Tongue (tissue), 3 donors: ENCODE measurements at places on chromosomes 7 and 10. TPM values are rescaled to one million over a fixed set of nuclear protein-coding genes. Genes with fewer than 3 reads are reported as not detected.

- peak; percentile 58 for DNase-seq
Measured at GRCh38 chr10:87505366-87506111, 846 bp downstream of the MINPP1 start.

- no peak for DNase-seq
Measured at GRCh38 chr10:92208157-92208720, 82.6 kb downstream of the CPEB3 start.

- DNase-seq = peak; percentile 90
Measured at GRCh38 chr10:122044045-122044661, 55.2 kb downstream of the TACC2 start.

GRCh38 chr10:4650582-4650981 is 175.4 kb upstream of the AKR1E2 start:
- DNase-seq = peak; percentile 28

- peak; percentile 79 for DNase-seq
Measured at GRCh38 chr7:77657427-77658224, 38.6 kb upstream of the RSBN1L start.

GRCh38 chr7:127177156-127177555 is 75.6 kb downstream of the GRM8 start:
- DNase-seq = no peak

DNA sequence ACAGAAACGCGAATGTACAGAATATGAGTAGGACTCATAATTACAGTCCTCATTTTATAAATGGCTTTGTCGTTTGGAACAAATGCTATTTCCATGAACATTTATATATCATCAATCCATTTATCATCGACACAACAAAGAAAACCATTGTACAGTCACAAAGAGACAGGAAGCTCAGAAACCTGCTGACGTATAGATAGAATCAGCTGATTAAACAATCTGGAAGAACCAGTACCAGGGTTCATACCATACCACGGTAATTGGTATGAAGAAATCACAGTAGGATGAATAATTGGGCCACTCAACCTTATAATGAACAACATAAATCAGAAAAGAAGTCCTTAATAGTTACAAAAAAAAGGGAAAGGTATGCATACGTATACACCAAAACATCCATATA is 295.0 kb downstream of the PARD3 start:
- no peak for DNase-seq

GRCh38 chr10:115981081-115981480 is 291.9 kb downstream of the GFRA1 start:
- DNase-seq = no peak

DNA sequence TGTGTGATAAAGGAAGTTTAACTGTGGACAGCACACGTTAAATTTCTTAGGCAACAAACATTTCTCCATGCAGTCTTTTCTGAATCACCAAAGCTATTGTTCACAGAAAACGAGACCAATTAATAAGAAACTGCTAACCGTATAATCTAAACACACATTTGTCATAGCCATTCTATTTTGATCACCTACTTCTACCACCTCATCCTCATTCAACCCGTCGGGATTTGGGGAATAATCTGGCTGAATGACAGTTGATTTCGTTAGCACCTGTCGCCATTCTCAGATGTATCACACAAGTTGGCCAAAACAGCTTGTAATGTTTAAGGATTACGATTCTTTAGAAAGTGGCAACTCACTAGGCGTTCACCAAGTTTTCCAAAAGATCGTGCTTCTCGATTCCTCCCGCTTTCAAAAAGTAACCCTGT is 1.2 kb downstream of the EZH2 start:
- DNase-seq = no peak

DNA sequence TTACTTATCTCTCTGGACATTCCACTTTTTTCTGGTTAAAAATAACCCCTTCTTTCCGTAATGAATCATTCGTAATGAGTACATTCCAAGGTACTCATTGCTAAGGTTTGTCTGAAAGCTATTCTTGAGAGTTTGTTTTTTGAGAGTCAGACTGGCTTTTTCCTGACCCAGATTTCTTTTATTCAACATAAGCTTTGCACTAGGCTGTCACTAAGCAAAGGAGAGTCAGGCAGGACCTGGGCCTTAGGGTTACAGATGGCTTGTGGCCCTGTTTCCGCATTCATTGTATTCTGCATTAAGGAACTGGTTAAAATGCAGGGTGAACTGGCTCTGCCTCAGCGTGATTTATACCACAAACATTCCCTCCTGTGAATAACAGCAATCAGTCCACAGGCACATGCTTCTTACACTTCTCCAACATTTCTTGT is 84.1 kb downstream of the POM121L12 start:
- no peak for DNase-seq

GRCh38 chr7:34385384-34385783 is 272.6 kb upstream of the NPSR1 start:
- DNase-seq = no peak

- no peak for DNase-seq
Measured at GRCh38 chr7:115911465-115911864, 119.1 kb downstream of the TFEC start.

DNA sequence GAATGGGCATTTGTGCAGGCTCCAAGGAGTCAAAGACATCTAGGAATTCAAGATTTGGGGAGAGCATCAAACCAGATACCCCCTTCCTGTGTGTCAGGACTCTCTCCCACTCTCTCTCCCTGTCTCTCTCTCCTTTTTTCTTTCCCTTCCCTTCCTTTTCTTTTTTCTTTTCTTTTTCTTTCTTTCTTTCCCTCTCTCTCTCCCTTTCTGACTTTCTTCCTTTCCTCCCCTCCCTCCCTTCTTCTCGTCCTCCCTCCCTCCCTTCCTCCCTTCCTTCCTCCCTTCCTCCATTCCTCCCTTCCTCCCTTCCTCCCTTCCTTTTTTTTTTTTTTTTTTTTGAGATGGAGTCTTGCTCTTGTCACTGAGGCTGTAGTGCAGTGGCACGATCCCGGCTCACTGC is 24.1 kb upstream of the MINDY3 start:
- DNase-seq = no peak

DNA sequence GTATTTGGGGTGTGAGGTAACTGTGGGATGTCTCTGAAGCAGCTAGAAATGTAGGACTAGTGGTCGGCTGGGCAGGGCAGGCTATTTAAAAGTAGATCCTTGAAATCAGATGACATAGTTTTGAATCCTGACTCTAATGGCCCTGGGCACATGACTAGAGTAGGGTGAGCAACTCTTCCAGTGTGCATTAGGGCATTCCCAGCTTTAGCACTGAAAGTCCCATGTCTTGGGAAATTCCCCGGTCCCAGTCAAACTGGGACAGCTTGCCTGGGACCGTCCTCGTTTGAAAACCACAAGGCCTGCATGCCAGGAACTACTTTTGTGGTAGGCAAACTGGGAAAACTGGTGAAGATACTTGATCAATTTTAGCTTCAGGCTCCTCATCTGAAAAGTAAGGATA is 255.3 kb downstream of the PTEN start:
- no peak for DNase-seq

GRCh38 chr10:97078261-97078937 is 107.4 kb downstream of the SLIT1 start:
- DNase-seq = no peak

GRCh38 chr10:28664369-28664740 is 13.0 kb upstream of the BAMBI start:
- DNase-seq = no peak

- peak; percentile 67 for DNase-seq
Measured at GRCh38 chr10:72736176-72736827, 44.4 kb downstream of the MCU start.

DNA sequence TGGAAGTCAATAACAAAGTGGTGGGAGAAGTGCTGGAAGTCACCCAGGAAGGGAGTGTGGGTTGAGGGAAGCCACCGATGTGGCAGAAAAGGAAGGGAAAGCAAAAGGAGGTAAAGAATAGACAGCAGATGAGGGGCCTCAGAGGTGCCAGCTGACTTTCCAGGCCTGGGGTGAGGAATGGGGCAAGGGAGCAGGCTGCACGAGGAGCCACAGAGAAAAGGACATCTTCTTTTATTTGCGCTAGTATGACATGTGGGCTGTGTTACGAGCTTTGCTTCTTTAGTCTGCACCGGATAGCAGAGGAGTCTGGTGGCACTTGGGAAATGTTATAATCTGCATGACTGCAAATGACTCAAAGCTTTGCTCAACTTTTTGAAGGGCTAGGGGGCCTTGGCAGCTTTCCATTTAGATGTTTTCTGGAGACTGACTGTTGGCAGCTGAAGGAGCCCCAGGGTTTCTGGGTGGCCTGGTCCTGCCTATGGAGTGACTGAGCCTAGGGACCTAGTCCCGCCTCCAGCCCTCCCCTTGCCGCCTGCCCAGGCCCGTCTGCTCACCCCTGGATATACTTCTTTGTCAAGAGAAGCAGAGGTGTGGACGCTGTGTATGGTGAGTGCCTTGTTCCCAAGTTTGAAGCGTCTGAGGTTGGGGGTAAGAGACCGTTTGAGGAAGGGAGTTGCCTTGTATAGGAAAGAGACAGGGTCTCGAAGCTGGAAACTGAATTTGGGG is 5.1 kb downstream of the PRXL2A start:
- peak; percentile 93 for DNase-seq

GRCh38 chr10:104766341-104766740 is 125.3 kb downstream of the SORCS3 start:
- no peak for DNase-seq

DNA sequence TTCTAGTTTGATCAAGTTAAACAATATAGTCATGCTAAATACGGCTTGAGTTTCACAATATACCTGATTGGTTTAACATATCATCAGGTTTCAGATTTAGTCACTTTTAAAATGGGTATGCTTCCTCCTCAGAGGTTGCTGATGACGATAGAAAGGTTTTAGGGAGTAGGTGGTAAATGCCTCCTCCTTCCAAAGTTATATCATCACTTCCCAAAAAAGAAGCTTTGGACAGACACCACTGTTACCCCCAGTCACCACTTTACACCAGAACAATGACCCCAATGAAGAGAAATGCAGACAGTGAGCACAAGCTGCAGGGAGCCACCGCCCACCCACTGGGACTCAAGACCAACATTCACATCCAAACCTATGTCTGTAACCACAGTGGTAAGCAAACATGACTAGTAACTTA is 244.6 kb downstream of the SORCS1 start:
- DNase-seq = no peak

DNA sequence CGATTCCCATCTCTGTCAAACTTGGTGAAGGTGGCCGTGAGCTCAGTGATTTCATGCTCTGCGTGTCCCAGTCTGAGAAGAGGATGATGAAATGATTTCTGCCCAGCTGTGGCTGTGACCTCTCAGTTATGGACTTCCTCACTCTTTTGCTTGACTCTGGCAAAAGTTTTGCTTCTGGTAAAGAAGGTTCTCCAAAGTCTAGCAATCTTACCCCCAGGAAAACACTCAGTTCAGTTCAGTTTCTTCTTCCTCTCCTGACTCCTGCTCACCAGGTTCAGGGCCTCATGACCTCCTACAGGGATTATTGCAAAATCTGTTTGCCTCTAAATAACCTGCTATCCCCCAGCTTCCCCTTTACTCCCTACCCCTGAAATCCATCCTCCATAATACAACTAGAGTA is 4.9 kb upstream of the BLOC1S2 start:
- no peak for DNase-seq

DNA sequence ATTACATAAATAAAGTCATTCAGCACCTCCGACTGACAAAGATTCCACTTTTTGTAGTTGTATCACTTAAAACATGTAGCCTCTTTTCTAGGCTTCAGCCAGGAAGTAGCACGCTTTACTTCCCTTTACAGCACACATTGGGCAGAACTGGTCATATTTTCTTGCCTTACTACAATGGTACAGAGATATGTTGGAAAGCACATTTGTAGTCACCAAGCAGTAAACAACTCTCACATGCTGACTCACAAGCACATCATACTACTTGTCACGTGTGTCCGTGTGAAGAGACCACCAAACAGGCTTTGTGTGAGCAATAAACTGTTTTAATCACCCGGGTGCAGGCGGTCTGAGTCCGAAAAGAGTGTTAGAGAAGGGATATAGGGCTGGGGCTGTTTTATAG is 1071.8 kb downstream of the DNAJB9 start:
- DNase-seq = no peak

DNA sequence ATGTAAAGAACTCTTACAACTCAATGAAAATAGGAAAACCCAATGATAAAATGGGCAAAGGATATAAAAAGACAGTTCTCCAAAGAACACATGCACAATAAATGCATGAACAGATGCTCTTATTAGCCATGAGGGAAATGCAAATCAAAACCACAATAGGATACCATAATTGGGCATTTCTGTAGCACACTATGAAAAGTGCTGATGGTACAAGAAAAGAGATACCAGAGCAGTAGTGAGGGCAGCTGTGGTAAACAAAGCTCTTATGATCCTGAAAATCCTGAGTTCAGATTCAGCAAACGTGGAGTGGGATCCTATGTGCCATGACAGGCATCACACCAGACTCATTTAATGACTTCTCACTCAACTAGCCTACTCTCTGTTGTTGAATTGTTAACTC is 96.7 kb upstream of the SLC25A13 start:
- DNase-seq = no peak

- no peak for DNase-seq
Measured at GRCh38 chr7:158329014-158329610, 258.5 kb downstream of the PTPRN2 start.

GRCh38 chr7:14905764-14906163 is 3.2 kb upstream of the DGKB start:
- DNase-seq = no peak

DNA sequence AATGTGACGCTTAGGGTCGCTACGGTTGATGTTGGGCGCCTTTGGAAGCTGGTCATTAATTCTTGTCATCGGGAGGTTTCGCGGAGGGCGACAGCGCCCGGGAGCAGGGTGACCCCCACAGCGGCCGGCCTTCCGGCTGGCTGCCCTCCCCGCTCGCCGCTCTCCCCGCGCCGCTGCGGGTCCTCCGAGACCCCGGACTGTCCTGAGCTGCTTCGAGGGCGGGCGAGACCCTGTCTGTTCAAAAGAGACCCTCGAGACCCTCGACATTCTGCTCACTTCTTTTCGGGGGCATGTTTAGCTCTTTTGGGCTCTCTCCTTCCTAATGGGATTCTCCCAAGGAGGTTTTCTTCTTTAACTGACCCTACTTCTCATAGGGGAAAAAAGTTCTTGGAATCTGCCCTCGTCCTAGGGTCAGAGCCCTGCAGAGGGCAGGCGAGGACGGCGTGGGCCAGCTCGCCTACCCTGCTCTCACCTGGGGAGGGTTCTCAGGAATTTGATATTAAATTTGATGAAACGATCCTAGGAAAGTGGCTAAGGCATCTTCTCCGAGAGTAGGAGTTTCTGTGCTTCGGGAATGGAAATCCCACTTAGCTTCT is 257.0 kb downstream of the OTUD1 start:
- DNase-seq = no peak

- no peak for DNase-seq
Measured at GRCh38 chr7:140269004-140269638, 92.3 kb upstream of the KDM7A start.

GRCh38 chr7:149125189-149125862 is 798 bp downstream of the ZNF425 start:
- DNase-seq = no peak

The ELFN1 gene
- total RNA-seq = 4.3 TPM

The FKBP6 gene
- total RNA-seq = not detected

The NCF1 gene
- total RNA-seq = 0.82 TPM

The CNNM1 gene
- 0.92 TPM for total RNA-seq

The GPR146 gene
- total RNA-seq = 15.8 TPM

The FAM237B gene
- not detected for total RNA-seq

The NUPR2 gene
- total RNA-seq = not detected

The ADARB2 gene
- total RNA-seq = 0.10 TPM

The CTTNBP2 gene
- 13.1 TPM for total RNA-seq

The VIPR2 gene
- 9.6 TPM for total RNA-seq

The ESYT2 gene
- 119 TPM for total RNA-seq

The CPVL gene
- total RNA-seq = 11.7 TPM

The HDAC9 gene
- total RNA-seq = 56.2 TPM
